Small intestine (tissue), 16 donors: ENCODE measurements at places on chromosomes 3 and 15. TPM values are rescaled to one million over a fixed set of nuclear protein-coding genes. Genes with fewer than 3 reads are reported as not detected.

GRCh38 chr3:72492240-72492639, 356.0 kb downstream of the SHQ1 start:
- no peaks in the 10 kb centered on the region for H3K4me1 ChIP-seq
- H3K4me3 ChIP-seq = no peak overlapping the region
- no peaks in the 10 kb centered on the region for H3K27me3 ChIP-seq

The CD86 gene
- 3.1 TPM for polyA plus RNA-seq

- no peaks in the 10 kb centered on the region for H3K36me3 ChIP-seq
- no peak overlapping the region for H3K27ac ChIP-seq
- no peak overlapping the region for H3K4me3 ChIP-seq
- peaks cover 3% of the 10 kb centered on the region for H3K27me3 ChIP-seq
- peak; percentile 53 for DNase-seq
Observed at GRCh38 chr15:93088200-93088980, 621 bp downstream of the RGMA start.

GRCh38 chr15:35505141-35505540, 40.8 kb downstream of the DPH6 start:
- H3K4me3 ChIP-seq = no peak overlapping the region
- no peak overlapping the region for H3K27ac ChIP-seq
- no peak for DNase-seq
- no peaks in the 10 kb centered on the region for H3K36me3 ChIP-seq
- peaks cover 8% of the 10 kb centered on the region for H3K4me1 ChIP-seq

The ITIH1 gene
- 0.13 TPM for polyA plus RNA-seq

GRCh38 chr3:123314359-123315270, 112.9 kb downstream of the SEC22A start:
- H3K36me3 ChIP-seq = no peaks in the 10 kb centered on the region
- no peak for DNase-seq
- no peak overlapping the region for H3K4me3 ChIP-seq
